H1 (cell line): ENCODE measurements at places on chromosomes 3 and 15.

GRCh38 chr15:93974804-93975481 is 256.4 kb upstream of the MCTP2 start:
- DNase-seq: peak; percentile 15
- no peaks in the 10 kb centered on the region for H3K27me3 ChIP-seq

GRCh38 chr3:32240159-32240545 is 1.7 kb downstream of the CMTM8 start:
- peaks cover 23% of the 10 kb centered on the region for H3K27me3 ChIP-seq
- no peak for DNase-seq
- H3K36me3 ChIP-seq: no peaks in the 10 kb centered on the region
- no peak overlapping the region for H3K4me3 ChIP-seq

DNA sequence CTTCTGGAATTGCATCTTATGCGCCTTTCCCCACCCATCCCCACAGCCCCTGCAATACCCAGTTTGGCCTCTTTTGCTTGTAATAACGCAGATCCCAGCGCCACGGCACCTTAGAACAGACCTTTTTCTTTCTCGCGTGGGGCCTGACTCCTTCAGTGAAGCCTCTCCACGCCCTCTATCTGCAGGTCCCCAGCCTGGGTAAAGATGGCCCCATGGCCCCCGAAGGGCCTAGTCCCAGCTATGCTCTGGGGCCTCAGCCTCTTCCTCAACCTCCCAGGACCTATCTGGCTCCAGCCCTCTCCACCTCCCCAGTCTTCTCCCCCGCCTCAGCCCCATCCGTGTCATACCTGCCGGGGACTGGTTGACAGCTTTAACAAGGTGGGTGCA is 594 bp downstream of the CRELD1 start:
- H3K36me3 ChIP-seq: no peaks in the 10 kb centered on the region
- peaks cover 3% of the 10 kb centered on the region for H3K4me1 ChIP-seq
- no peak overlapping the region for H3K27ac ChIP-seq
- H3K4me3 ChIP-seq: peak overlapping the region; percentile 78
- DNase-seq: no peak
- H3K27me3 ChIP-seq: no peaks in the 10 kb centered on the region

DNA sequence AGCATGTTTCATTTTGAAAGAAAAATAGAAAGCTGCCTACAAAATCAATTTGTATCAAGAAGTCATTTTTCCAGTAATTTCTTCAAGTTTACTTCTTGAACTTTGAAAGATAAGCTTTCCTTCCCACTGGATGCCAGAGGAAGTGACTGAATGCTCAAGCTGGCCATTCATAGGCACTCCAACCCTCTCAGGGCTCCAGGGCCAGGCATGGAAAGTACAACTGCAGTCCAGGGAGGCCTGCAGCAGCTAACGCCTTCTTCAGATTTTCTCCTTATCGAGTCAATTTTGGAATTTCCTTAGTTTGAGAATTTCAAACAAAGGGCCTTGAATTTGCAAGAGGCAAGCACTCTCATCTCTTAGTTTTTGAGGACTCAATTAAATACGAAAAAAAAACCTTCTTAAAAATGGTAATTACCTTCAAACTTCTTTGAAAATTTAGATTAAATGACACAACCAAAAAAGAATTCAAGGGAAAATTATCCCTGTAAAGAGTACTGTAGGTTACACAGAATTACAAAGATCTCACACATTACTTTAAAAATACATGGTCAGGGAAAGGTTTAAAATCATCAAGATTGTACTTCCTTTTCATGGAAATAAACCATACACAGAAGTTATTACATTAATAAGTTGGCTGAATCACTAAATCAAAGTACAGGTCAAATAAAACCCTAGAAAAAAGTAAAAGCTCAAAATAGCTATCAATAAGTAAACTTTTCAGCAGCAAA is 2.5 kb downstream of the UBP1 start:
- no peak for DNase-seq
- H3K4me3 ChIP-seq: peak overlapping the region; percentile 90
- H3K27ac ChIP-seq: no peak overlapping the region
- H3K4me1 ChIP-seq: peaks cover 3% of the 10 kb centered on the region; the same call in 1 of the 2 replicates
- H3K36me3 ChIP-seq: no peaks in the 10 kb centered on the region
- H3K27me3 ChIP-seq: no peaks in the 10 kb centered on the region

DNA sequence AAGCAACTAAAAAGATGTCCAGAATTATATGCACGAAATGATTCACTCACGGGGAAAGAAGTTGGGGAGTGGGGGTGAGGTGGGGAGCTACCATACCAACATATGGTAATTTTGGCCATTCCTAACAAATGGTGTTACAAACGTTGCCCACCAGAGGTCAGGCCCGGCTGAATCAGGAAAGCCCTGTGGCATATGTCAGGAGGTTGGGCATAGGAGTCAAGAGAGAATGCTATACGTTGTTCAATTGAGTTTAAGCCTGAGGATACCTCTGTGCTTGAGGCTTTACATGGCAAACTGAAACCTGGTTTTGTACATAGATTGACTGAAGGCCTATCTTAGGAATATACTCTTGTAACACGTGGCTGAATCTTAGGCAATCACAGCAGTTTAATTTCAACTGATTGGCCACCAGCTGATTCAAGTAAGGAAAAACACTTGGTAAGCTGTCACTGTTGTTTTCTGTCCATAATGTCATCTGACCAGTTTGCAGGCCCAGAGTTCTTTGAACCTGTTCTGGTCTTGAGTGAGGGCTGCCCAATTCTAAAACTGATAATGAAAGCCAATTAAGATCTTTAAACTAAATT is 23.4 kb upstream of the SLC2A2 start:
- no peaks in the 10 kb centered on the region for H3K27me3 ChIP-seq
- H3K36me3 ChIP-seq: no peaks in the 10 kb centered on the region
- no peak overlapping the region for H3K27ac ChIP-seq
- H3K4me1 ChIP-seq: no peaks in the 10 kb centered on the region

GRCh38 chr3:120563356-120564022 is 32.6 kb upstream of the NDUFB4 start:
- H3K27me3 ChIP-seq: no peaks in the 10 kb centered on the region
- H3K36me3 ChIP-seq: no peaks in the 10 kb centered on the region
- H3K4me3 ChIP-seq: no peak overlapping the region
- H3K27ac ChIP-seq: no peak overlapping the region

DNA sequence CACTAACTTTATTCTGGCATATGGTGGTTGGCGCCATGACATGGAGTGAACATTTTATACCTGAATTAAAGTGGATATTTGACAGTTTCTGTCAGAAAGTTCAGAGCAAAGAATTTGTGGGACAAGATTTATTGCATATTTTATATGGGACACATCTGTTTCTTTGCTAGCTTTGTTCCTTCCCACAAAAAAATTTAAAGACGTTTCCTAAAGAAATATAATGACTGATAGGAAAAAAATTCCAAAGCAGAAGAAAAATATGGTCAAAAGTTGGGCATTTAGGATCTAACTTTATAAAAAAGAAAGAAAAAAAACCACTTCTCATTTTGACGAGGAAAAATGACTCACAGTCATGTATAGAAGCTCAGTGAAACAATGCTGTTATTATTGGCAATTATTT is 101.6 kb downstream of the GREM1 start:
- no peak for DNase-seq
- H3K4me1 ChIP-seq: no peaks in the 10 kb centered on the region
- H3K27me3 ChIP-seq: no peaks in the 10 kb centered on the region
- no peaks in the 10 kb centered on the region for H3K36me3 ChIP-seq
- no peak overlapping the region for H3K27ac ChIP-seq
- H3K4me3 ChIP-seq: no peak overlapping the region

DNA sequence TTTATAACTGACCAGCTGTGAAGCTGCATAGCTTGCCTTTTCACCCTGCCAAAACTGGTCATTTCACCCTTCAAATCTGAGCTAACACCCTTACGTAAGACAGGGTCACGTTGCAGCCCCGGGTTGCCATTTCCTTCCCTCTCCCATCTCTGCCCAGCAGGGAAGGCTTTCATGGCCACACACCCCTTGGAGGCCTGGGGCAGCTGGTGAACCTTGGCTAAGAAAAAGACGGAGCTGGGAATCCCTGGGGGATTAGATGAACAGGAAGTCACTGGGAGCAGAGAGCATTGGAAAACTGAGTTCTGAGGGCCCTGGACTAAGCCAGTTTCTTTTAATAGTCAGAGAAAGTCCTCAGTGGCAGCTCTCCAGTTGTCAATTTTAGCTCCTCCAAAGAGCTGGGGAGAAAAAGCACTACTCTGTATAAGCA is 67.8 kb downstream of the TTC23 start:
- no peak overlapping the region for H3K4me3 ChIP-seq
- no peak for DNase-seq

DNA sequence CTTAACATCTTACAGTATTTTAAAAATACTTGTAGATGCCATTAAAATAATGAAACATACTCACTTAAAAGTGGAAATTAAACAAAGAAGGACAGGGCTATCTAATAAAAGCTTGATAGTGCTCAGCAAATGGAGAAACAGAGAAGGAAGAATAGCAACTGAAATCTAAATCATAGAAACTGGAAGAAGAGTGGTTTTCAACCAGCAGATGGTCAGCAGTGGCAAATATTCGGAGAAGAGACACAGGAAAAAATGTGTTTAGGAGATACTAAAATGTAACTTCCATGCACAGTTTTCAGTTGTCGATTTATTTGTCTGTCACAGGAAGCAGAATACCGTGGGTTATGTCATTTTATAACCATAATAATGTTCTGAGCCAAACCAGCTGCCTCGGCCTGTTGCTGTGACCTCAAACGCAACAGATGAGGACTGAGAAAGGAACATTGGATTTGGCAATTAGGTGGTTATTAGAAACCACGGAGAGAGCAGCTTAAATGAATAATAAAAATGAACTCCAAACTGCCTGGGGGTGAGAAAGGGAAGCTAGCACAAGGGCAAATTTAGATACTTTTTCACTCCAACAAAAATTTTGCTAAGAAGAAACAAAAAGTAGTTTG is 246.6 kb upstream of the KCNMB2 start:
- H3K4me3 ChIP-seq: no peak overlapping the region
- no peaks in the 10 kb centered on the region for H3K4me1 ChIP-seq
- no peak for DNase-seq

- DNase-seq: peak; percentile 77
- H3K4me3 ChIP-seq: no peak overlapping the region
- H3K27ac ChIP-seq: no peak overlapping the region
Observed at GRCh38 chr3:187150599-187150998, 11.3 kb upstream of the RPL39L start.

DNA sequence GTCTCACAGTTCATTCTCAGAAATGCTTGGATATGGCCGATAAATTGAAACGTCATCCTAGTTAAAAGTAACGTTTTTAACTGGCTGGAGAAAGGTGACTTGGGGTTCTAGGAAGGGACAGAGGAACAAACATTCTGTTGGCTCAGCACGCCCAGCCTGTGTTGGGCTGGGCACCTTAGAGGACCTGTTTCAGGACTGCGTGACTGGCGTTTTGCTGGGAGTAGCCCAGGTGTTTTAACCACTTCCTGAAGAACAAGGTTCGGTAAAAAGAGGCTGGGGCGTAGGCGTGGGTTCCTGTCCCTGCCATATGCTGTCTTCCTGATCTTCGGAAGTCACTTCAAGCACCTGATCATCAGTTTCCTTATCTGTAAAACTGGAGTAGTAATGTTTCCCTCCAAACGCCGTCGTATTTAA is 1.1 kb upstream of the TLNRD1 start:
- H3K27me3 ChIP-seq: peaks cover 12% of the 10 kb centered on the region
- H3K36me3 ChIP-seq: no peaks in the 10 kb centered on the region; the same call in 1 of the 2 replicates
- H3K27ac ChIP-seq: no peak overlapping the region

DNA sequence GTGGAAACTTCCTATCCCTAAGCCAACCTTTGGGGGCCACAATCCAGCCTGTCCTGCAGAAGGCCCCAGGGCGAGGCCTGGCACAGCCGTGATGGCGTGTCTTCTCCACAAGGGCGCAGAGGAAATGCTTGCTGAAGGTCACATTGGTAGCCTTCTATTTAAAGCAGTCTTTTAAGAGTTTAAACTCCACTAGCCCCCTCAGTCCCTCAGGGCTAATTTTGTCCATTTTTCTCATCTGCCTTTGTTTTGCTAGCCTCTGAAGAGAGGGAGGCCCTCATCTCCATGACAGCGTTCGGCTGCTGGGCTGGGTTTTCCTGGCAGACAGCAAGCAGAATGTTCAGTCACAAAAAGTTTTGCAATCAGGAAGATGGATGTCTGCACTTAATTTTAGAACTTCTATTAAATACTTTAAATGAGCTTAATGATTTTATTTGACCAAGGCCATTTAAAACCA is 40.8 kb downstream of the RARB start:
- no peak overlapping the region for H3K4me3 ChIP-seq
- no peak overlapping the region for H3K27ac ChIP-seq
- H3K4me1 ChIP-seq: no peaks in the 10 kb centered on the region
- no peaks in the 10 kb centered on the region for H3K36me3 ChIP-seq
- DNase-seq: no peak
- no peaks in the 10 kb centered on the region for H3K27me3 ChIP-seq

- no peaks in the 10 kb centered on the region for H3K36me3 ChIP-seq
- H3K27me3 ChIP-seq: no peaks in the 10 kb centered on the region
- no peak overlapping the region for H3K4me3 ChIP-seq
- no peak for DNase-seq
- no peak overlapping the region for H3K27ac ChIP-seq
- H3K4me1 ChIP-seq: no peaks in the 10 kb centered on the region
Observed at GRCh38 chr3:19932422-19932821, 1.6 kb downstream of the EFHB start.

- no peak for DNase-seq
- no peaks in the 10 kb centered on the region for H3K4me1 ChIP-seq
- H3K4me3 ChIP-seq: no peak overlapping the region
- no peak overlapping the region for H3K27ac ChIP-seq
- H3K36me3 ChIP-seq: no peaks in the 10 kb centered on the region
- H3K27me3 ChIP-seq: no peaks in the 10 kb centered on the region
Observed at GRCh38 chr15:95174301-95175259, 943.2 kb downstream of the MCTP2 start.
